ENCODE measurements at places on chromosomes 12 and 14.

DNA sequence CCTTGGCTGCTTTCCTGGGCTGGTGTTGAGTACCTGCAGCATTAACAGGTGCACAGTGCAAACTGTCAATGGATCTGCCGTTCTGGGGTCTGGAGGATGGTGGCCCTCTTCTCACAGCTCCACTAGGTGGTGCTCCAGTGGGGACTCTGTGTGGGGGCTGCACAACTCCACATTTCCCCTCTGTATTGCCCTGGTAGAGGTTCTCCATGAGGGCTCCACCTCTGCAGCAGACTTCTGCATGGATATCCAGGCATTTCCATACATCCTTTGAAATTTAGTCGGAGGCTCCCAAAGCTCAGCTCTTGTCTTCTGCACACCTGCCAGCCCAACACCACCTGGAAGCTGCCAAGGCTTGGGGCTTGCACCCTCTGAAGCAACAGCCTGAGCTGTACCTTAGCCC lies 198.6 kb downstream of the GXYLT1 start:
- no peak for DNase-seq

DNA sequence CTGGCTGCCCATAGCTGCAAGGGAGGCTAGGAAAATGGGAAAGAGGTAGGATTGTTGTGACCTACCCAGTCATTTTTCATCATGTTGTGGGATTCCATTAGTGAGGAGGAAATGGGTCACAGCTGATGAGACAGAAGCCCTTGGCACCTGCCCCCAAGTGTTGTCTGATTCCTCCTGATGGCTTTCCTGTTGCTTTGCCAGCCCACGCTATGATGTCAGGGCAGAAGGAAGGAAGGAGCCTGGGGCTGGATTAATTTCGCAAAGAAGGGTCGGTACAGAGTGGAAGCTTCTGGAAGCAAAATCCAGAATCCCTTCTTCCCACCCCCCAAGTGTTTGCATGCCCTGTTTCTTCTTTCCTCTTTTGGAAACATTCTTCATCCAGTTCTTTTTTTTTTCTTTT lies 8.7 kb downstream of the OTUB2 start:
- DNase-seq = no peak

- no peak for DNase-seq
These were observed 145.5 kb downstream of the AKAP6 start for GRCh38 chr14:32474478-32475195.

- no peak for DNase-seq
These were observed 15.0 kb downstream of the GSG1 start for GRCh38 chr12:13088496-13088895.

DNA sequence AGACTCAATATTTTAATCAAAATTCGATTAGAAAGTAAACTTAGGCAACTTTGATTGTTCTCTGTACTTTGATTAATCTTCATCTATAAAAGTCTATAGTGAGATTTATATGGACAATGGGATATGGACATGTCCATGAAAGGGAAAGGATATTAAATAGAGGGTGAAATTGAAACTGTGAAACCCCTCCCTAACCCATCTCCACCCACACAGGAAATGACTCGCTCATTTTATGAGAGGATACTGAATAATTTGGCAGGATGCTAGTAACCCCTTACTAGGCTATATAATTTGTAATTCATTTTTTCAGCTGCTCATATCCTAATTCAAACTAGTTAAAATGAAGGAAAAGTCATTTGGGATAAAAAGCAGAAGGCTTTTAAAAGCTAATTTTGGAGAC lies 328.0 kb upstream of the ATP2B1 start:
- DNase-seq = no peak

GRCh38 chr12:103799857-103800771 lies 40.9 kb downstream of the NT5DC3 start:
- DNase-seq = no peak

DNA sequence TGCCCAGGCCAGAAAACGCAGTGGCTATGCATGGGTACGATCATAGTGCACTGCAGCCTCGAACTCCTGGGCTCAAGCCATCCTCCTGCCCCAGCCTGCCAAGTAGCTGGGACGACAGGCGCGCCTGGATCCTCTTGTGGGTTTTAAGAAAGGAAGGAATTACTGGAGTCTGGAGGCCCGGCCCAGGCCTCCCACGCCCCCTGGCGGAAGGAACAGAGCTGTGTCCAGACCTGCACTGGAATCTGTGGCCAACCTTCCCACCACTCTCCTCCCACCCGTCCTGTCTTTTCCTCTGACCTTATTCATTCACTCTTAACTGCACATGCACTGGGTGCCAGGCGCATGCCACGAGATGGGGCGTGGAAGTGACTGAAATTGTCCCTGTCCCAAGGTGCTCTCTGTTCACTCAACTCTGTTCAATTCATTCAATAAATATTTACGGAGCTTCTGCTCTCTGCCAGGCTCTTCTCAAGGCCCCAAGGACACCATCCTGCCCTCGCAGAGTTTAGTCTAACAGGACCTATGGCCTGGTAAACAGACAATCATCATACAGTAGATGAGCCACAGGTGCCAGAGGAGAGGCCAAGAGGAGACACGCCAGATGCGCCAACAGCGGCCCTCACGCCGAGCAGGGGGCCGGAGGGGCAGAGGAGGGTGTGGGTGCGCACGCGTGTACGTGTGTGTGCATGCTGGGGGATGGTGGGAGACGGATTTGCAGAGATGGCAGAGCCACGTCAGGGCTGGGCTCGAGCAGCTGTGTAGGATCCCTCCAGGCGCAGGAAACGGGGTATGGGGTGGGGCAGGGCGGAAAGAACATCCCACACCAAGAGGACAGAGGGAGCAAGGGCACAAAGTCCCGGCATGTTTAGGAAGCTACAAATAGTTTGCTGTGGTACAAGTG lies 13.7 kb upstream of the TMEM106C start:
- DNase-seq = no peak

- no peak for DNase-seq
These were observed 49.7 kb upstream of the OVCH1 start for GRCh38 chr12:29547151-29547632.

DNA sequence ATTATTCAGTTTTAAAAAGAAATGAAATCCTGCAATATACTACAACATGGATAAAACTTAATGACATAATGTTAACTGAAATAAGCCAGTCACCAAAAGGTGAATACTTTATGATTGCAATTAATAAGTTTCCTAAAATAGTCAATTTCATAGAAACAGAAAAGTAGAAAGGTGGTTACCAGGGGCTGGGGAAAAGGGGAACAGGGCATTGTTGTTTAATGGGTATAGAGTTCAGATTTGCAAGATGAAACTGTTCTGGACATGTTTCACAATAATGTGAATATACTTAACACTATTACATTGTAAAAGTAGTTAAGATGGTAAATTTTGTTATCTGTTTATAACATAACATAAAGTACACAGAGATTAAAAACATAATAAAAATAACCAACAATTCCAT lies 550.9 kb downstream of the CCER1 start:
- no peak for DNase-seq

GRCh38 chr12:120764816-120765215 lies 39.2 kb downstream of the ACADS start:
- DNase-seq = no peak

All from stimulated activated CD8-positive, alpha-beta memory T cell treated with anti-CD3 and anti-CD28 coated beads, Interleukin-2, amount 100 ng/mL, for 1 hour (primary cell).